Ecto neural progenitor cell (in vitro differentiated cells): ENCODE measurements at places on chromosomes 7 and 10.
A peak's percentile ranks its signal among the peaks of the same experiment; 100 is the strongest.

DNA sequence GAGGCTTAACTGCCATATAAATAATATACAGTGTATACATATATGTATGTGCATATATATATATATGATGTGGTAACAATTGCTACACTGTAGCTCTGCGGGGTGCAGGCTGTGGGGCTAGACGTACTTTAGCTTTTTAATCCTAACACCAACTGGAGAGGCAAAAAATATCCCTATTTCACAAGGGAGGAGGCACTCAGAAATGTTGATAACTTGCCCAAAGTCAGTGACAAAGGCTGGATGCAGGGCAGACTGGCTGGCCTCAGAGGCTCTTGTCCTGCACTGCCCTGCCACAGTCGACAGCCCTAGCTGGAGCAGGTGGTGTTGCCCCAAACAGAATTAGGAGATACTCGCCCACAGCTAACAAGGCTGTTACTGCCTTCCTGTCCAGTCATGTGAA lies 1.5 kb upstream of the RELN start:
- DNase-seq = no peak

DNA sequence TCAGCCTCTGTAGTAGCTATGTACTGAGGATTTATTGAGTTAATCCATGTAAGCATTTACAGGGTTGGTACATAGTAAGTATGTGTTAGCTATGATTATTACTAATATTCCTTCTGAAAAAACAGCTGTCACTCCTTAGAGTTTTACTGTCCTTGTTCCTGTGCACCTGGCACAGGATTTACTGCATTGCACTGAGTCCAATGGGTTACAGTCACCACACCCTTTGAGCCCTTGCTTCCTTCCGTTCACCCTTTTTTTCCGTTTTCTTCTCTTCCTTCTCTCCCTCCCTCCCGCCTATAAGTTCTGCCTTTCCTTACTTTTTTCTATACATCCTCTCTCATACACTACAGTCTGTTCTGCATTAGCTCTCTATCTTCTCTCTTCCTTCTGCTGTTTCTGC lies 12.5 kb upstream of the CDK6 start:
- no peak for DNase-seq

- DNase-seq = peak; percentile 69
Measured at GRCh38 chr7:151198945-151199848, 11.1 kb downstream of the H2BK1 start.

DNA sequence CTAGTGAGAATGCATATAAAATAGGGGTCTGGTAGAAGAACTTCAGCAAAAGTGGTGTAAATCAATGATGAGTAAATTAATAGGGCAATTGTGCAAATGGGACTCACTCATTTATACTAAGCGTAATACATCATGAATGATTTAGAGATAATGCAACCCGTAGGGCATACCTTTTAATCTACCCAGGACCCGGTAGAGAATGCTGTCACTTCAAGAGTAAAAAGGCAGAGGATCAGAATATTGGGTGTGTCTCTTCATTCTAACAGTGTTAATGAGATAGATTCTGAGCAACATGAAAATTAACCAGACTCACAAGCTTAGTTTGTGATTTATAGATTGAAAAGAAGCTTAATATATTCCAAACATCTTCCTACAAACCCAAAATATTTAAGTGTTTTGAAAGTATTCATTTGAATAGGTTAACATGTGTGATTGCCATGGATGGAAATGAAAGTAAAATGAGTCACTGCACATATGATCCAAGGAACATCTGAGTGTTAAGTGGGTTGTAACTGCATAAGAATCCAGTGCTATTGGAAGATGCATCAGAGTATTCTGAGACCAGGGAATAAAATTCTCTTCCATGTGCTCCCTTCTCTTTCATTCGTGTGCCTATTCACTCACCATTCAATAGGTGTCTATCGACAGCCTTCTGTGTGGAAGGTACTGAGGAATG lies 690.6 kb downstream of the AUTS2 start:
- no peak for DNase-seq

DNA sequence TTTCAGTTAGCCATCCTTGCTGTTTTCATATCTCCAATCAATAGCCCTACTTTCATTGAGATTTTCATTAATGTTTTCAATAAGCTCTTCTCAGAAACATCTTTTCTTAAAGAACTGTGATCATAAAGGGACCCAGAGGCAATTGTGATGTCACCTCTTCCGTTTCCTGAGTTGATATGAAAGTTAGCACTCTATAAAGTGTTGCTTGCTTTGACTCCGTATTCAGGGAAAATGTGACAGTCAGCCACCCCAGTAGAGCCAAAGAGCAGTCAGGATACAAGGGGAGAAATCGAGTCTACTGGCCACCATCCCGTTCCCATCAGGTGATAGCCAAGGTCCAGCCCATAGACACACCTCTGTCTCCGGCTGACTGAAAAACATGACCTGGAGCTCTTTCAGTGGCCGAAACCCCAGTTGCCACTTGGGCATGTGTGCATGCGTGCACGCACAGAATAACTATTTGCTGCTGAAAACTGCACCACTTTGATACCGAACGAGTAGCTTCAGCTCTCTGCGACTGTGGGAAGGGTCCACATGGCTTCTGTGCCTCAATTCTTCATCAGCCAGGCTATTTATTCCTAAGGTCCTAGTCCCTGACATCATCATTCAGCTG lies 291.4 kb downstream of the USP6NL start:
- peak; percentile 21 for DNase-seq

DNA sequence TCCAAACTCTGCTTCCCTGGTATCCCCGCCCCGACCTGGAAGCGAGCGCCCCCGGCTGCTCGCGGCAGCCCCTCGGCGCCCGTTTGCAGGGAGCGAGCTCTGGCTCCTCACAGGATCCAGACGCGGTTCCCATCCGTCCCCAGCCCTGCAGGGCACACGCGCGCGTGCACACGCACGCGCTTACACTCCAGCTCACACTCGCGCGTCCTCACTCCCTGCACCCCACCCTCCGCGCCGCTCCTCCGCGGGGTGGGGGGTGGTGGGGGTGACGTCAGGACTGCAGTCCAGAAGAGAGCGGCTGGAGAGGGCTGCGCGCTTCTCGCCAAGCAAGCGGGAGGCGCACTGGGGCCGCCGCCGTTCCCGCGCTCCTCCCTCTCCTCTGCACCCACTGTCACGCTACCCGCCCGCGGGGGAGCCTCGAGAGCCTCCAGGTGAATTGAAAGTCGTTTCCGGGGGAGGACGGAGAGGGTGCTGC lies 255.6 kb downstream of the OTUD1 start:
- DNase-seq = peak; percentile 75

GRCh38 chr10:99527526-99528493 lies 4.9 kb upstream of the NKX2-3 start:
- DNase-seq = no peak

- no peak for DNase-seq
Measured at GRCh38 chr7:133536450-133536849, 283.6 kb downstream of the EXOC4 start.

DNA sequence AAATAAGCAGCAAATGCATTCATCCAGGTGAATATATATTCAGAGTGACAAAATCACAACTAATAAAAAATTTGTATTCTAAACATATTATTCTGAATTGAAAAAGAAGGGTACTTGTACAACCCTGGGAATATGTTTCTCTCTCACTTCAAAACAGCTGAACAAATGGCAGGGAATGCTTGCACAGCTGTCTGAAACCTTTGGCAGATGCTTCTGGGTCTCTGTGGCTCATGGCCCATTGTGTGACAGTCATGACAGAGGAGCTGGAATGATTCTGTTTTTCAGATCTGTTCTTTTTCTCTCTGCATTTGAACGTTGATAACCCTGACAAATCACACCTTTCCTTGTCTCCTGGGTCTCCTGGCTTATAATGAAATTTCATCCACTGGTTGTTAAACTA lies 275.7 kb upstream of the FZD1 start:
- no peak for DNase-seq

- peak; percentile 81 for DNase-seq
Measured at GRCh38 chr10:103278862-103279298, 1.9 kb downstream of the INA start.

DNA sequence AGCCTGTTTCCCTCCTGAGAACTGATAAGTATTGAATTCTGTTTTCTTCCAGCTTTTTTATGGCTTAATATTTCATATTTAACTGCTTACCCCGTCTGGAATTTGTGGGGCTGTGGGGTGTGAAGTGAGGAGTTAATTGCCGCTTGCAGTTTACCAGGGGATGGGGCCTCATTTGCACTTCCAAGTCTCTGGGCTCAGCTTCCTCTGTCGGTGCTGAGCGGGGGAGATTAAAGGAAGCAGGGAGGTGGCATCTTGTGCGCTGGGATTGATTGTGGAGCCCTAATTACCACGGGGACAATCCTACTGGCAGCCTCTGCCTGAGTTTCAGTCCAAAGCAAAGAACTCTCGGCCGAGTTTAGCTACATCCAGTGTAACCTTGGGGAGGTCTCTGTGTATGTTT lies 33.4 kb downstream of the ELFN1 start:
- peak; percentile 50 for DNase-seq

GRCh38 chr7:52085610-52086009 lies 769.0 kb upstream of the COBL start:
- DNase-seq = no peak

- DNase-seq = no peak
Measured at GRCh38 chr10:130493021-130493420, 356.8 kb downstream of the GLRX3 start.

DNA sequence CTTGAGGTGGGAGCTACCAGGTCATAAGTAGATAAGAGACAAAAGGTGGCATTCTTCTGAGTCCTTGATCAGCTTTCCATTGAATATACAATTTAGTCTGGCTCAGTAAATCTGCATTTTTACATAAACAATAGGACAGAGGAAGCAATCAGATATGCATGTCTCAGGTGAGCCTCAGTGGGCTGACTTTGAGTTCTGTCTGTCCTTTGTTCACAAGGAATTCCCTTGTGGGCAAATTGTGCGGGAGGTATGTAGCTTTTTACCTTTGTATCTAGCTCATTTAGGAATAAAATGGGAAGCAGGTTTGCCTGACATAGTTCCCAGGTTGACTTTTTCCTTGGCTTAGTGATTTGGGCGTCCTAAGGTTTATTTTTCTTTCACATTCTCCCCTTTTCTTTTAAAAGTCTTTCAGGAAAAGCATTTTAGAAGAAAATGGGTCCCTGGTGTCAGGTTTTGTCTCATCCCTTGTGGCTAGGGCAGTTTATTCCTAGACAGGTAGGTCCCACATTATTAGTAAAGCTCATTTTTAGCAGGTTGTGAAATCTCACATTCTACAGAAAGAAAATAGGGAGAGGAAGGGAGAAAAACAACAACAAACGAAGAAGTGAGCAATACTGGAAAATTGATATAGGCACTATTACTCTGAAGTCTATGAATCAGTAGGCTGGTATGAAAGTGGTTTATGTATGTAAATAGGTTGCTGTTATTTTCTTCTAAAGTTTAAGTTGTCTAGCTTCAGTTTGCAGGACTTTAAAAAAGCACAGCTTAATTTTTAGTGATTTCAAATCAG lies 16.5 kb downstream of the SPAM1 start:
- DNase-seq = no peak

GRCh38 chr10:111874576-111874975 lies 309.0 kb downstream of the GPAM start:
- no peak for DNase-seq

- no peak for DNase-seq
Measured at GRCh38 chr7:130371046-130371445, 9.2 kb upstream of the CPA1 start.

GRCh38 chr10:34254596-34254995 lies 560.5 kb downstream of the PARD3 start:
- no peak for DNase-seq

DNA sequence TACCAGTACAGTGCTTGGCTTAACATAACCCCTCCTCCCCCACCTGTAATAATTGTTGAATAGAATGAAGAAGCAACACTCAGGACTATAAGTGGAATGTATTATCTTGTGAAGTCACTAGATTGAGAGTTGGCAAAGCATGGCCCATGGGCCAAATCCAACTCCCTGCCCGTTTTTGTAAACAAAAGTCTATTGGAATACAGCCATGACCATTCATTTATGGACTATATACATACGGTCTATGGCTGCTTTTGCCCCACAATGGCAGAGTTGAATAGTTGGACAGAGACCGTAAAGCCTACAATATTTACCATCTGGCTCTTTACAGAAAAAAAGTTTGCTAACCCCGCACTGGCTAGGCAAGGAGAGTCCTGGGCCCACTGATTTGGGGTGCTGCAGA lies 48.1 kb upstream of the CYCS start:
- DNase-seq = no peak

DNA sequence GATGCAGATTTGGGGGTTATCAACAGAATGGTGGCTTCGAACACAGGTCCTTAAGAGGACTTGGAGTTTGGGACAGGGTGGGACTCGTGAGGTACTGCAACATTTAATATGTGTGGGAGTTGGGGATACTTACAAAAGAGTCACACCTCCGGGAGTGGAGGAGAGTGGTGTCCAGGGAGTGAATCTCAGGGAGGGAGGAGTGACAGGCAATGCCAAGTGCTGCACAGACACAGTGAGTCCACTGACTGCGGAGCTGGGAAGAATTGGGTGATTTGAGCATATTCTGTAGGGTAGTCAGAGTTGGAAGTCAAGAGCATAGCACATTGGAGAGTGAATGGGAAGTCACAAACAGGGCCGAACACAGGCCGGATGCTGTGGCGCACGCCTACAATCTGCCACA lies 5.1 kb downstream of the UBE3C start:
- no peak for DNase-seq

DNA sequence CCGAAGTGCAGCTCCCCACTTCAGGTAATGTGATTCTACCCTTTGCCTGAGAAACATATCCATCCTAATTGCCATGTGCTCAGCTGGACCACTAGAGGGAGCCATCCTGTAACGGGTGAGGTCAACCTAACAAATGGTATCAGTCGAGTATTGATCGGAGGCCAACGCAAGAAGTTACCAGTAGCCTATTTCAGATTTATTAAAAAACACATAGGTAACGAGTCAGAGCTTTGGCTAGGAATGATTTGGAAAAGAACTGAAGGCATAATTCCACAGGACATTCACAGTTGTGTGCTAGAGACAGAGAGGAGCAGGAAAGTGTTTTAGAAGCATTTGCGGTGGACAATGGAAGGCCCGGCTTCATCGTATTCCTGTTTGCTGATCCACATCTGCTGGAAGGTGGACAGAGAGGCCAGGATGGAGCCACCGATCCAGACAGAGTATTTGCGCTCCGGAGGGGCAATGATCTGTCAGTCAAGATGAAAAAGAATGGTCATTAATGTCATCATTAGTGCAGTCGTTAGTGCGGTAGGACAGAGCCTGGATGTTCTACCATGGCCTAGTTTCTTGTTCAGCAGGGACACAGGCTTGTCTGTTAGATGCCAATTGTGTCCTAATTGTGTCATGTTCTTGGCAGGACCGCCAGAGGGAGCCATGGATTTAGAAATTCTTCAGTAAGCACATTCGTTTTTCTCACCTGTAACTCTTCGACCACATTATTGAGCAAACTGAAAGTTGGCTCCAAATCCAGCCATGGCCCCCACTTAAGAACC lies 17.5 kb downstream of the ACTA2 start:
- DNase-seq = peak; percentile 60
